ENCODE measurements at places on chromosomes 11 and 22.

GRCh38 chr11:64266339-64266738 lies 15.0 kb downstream of the PLCB3 start:
- DNase-seq, result peak; percentile 48

DNA sequence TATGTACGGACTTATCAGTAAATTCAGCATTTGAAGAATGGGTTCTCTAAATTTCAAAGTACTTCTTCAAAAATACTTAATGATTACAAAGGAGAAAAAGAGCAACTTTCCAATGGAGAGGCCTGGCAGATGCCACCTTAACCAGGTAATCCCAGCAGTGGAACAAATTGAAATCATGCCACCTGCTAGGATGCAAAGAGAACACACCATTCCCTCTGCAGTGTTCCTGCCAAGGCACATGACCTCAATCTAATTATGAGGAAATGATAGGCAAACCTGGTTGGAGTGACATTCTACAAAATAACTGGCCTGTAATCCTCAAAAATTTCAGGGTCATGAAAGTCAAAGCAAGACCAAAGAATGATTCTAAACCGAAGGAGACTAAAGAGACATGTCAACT lies 21.5 kb downstream of the TNRC6B start:
- DNase-seq, result no peak

- DNase-seq, result peak; percentile 53
These were observed at the start of gene MLC1 for GRCh38 chr22:50085211-50085972. Gene MLC1, minus strand, starts transcription at chr22:50085426. Its CDS starts 524 bp downstream, at chr22:50084902.

DNA sequence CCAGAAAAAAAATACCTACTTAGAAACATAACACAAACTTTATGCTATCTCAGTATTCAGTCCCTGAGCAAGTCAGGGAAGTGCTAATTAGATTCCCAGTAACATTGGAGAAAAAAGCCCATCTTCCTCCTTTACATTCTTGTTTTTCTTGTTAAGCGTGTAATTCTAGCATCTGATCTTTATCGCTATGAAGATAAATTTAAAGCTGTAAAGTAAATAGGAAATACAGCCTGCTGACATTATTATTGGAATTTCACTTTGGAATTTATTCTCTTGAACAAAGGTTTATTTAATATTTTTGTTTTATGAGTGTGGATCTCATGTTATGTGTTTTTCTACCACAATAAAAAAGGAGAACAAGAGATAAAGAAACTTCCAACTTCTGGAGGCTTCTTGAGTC lies 13.9 kb downstream of the ALKBH3 start:
- no peak for DNase-seq

GRCh38 chr22:17083255-17083654 lies 1.5 kb upstream of the IL17RA start:
- DNase-seq, result no peak

DNA sequence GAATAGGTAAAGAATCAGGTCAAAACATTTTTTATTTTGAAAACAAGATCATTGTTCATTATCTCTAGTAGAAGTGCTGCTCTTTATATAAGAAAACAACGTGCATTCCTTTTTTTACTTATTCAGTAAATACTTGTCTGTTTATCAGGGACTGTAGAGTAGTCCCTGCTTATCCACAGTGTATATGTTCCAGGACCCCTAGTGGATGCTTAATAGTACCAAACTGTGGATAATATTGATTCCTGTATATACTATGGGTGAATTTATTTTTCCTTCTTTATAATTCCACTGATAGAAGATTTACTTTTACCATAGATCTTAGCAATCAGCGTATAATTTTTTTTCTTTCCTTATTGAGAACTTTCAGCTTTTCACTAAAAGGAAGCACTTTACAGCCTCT lies 32.6 kb downstream of the CEP295 start:
- DNase-seq, result no peak

- DNase-seq, result peak; percentile 57
These were observed at the start of gene GP1BB for GRCh38 chr22:19723232-19723982. Gene GP1BB, plus strand, starts transcription at chr22:19723539. Its CDS starts 31 bp downstream, at chr22:19723570.

DNA sequence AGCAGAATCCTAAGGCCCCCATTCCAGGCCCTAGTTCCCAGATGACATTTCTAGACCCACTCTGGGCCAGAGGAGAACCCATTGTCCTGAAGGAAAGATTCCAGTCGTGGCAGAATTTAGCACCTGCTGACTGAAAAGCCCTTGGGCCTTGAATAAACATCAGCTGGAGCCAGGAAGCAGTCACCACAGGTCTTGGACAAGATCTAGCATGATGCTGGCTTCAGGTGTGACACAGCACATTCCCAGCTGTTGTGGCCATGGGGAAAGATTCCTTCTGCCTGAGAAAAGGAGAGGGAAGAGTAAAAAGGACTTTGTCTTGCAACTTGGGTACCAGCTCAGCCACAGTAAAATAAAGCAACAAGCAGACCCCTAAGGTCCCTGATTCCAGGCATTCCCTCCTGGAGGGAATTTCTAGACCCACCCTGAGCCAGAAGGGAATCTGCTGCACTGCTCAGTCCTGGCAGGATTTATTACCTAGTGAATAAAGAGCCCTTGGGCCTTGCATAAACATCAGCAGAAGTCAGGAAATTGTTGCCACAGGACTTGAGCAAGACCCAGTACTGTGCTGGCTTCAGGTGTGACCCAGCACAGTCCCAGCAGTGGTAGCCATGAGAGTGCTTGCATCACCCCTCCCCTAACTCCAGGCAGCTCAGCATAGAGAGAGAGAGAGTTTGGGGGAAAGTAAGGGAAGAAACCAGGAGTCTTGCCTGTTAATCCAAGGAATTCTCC lies 42.5 kb upstream of the PAMR1 start:
- DNase-seq, result no peak

- no peak for DNase-seq
These were observed 8.6 kb downstream of the GRIA4 start for GRCh38 chr11:105618343-105618955.

GRCh38 chr11:57475191-57475590 lies 14.9 kb downstream of the RTN4RL2 start:
- DNase-seq, result no peak

GRCh38 chr11:115930291-115930690 lies 426.1 kb upstream of the CADM1 start:
- no peak for DNase-seq

DNA sequence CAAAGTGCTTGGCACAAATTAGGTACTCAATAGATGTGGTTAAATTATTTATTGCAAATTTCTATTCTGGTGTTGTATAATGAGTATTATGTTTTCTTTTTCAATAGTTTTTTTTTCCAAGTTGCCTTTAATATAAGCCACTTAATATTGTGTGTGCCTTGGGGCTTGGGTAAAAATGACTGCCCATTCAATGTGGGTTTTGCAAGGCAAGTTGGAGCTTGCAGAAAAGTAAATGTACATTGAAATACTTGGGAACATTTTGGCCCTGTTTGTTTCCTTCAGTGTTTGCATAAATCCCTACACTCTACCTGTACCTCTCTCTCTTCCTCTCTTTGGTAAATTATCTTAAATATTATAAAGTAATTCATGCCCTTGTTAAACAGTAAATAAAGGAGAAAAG lies 2.1 kb upstream of the CCDC81 start:
- no peak for DNase-seq

DNA sequence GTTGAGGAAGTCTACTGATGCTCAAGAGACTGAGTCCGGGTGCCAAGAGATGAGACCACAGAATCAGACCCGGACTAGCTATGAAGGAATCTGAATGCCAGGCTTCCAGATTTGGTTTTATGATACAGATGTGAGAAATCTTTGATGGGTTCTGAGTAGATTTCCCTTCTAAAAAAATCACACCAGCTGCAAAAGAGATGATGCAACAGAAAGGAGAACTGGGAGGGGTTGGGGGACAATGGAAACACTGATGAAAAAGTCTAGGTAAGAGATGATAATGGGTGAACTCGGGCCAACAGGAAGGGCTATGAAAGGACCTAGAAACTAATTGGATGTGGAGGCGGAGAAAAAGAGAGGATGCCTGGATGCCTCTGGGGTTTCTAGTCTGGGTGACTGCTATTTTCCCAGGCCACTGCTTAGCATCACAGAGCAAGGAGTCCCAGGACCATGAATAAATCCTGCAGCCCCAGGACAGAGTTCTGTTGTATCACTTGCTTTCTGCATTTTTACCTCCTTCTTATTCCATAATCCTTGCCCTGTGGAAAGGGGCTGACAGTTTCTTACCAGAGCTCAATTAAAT lies 115.4 kb upstream of the SEZ6L start:
- DNase-seq, result no peak

DNA sequence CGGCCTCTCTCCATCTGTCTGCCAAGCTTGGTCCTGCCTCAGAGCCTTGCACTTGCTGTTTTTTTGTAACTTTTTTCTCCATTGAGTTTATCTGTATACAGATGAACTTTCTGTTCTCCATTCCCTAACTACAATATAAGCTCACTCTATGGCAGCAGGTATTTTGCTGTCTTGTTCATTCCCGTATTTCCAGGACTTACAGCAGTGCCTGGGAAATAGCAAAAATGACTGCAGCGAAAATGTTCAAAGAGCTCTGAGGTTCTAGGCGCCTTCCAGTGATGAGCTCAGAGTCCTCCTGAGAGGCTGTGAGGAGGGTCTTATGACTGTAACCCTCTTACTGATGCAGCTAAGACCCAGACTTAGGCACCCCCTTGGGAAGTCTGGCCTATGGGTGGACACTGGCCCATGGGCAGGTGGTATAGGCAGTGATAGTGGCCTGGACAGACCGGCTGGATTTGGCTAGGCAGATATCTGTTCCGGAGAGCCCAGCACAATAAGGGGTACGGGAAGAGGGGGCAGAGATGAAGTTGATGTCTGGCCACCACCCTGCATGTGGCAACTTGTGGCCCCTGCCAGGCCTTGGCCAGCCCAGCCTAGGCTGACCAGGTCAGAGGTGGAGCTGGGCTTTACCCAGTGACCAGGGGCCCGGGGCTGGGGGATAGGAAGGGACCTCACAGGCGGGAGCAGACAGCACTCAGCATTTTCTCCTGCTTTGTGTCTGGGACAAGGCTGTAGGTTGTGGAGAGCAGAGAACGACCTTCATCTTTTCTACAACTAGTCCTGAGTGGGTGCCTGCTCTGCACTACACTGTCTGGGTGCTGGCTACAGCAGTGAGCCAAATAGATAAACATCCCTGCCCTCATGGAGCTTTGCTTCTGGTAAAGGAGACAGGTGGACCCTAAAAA lies 4.6 kb downstream of the ATF4 start:
- DNase-seq, result no peak

GRCh38 chr11:45041596-45041995 lies 90.9 kb upstream of the TP53I11 start:
- no peak for DNase-seq

GRCh38 chr11:35141071-35141470 lies 2.1 kb downstream of the CD44 start:
- no peak for DNase-seq

- no peak for DNase-seq
These were observed 95.0 kb downstream of the SLC1A2 start for GRCh38 chr11:35324183-35324886.

DNA sequence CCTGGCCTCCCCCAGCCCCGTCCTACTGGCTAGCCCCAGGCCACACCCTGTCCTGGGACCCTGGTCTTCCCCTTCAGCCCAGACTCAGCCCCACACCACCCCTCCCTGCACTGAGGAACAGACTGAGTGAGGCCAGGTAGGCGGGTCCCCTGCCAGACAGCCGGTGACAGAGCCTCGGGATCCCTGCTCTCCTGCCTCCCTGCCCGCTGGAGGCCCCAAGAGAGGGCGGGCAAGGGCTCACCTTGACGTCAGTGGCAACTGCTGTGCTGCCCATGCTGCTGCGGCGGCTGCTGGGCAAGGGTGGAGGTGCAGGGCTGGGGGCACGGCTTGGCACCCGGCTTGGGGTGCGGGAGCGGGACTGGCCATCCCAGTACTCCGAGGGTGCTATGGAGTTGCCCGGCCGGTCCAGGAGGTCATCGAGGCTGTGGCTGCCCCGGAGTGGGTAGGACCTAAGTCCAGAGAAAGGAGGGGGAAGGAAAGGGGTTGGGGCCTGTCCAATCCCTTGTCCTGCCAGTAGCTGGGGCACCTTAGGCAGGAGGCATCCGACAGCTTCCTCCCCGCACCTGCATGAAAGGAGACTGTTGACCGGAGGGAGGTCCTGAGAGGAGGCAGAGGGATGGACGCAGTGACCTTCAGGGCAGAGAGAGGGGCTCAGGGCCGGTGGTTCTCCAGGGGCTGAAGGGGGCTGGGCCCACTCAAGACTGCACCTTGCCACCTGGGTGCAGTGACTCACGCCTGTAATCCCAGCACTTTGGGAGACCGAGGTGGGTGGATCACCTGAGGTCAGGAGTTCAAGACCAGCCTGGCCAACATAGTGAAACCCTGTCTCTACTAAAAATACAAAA lies 2.2 kb upstream of the SLC16A8 start:
- DNase-seq, result no peak

DNA sequence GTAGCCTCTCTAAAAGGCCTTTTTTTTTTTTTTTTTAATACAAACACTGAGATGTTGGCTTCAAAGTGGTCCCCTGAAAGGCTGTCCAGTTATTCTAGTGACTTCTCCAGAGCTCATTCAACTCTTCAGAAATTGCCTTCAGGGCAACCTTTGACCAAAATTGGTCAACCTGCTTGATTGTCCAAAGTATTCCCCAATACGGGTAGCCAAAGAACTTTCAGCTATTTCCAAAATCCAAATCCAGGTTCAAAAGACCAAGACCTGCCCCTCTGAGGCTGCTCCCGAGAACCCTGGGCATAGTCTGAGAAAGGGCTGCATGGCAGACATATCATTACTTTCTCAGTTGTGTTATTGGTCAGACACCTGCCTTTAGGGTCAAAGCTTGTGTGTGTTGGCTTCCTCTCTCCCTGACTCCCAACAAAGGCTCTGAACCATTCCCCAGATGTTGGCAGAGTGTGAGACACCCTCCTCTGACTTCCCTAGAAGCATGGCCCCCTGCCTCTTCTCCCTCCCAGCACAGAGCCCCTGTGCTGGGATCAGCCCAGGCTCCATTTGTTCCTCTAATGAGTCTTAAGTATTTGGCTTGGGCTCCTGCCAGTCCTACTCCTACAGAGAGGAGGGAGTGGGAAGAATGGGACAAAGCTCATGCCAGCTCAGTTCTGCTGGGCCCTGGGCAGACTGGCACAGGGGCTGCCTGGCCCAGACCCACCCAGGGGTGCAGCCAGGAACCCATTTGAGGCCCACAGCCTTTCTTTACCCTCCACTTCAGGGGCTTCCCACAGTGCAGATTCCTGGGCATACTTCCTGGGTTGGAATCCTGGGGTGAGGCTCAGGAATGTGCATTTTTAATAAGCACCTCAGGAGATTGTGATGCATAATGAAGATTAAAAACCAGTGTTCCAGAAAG lies 30.3 kb downstream of the TNKS1BP1 start:
- DNase-seq, result peak; percentile 37

DNA sequence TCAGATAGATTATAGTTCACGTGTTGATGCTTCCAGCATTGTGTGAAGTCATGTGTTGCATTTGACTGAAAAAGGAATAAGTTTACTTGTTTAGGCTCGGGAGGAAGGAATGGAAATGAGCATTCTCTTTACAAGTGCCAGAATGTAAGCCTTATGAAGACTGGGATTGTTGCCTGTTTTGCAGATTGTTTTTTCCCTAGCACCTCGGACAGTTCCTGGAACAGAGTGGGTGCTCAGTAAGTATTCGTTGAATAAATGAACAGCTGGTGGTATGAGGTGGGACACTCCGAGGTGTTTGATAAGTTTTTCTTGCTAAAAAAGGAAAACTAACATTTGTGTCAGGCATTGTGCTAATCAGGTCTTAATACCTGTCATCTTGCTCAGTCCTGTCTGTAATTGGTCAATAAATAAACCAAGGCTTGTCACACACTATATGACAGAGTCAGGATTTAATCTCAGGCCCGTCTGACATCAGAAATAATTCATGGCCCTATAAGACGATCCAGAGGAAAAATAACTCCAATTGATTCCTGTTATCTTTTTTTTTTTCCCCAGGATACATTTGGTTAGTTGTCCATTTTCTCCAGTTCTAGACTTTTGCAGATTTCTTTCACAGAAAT lies 304.7 kb downstream of the NELL1 start:
- no peak for DNase-seq

- DNase-seq, result no peak
These were observed 29.3 kb downstream of the KIAA0930 start for GRCh38 chr22:45211435-45211834.

Measured in amniotic epithelial cell (primary cell).